ENCODE measurements at places on chromosomes 5 and 9.

DNA sequence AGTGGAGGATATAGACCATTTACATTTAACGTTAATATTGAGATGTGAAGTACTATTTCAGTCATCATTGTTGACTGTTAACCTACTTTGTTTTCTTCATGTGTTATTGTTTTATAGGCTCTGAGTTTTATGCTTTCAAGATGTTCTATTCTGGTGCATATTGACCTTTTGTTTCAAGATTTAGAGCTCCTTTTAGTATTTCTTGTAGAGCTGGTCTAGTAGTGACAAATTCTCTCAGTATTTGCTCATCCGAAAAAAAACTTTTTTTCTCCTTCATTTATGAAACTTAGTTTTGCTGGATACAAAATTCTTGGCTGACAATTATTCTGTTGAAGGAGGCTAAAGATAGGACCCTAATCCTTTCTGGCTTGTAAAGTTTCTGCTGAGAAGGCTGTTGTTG, 91.3 kb downstream of the INVS start:
- no peak for DNase-seq

DNA sequence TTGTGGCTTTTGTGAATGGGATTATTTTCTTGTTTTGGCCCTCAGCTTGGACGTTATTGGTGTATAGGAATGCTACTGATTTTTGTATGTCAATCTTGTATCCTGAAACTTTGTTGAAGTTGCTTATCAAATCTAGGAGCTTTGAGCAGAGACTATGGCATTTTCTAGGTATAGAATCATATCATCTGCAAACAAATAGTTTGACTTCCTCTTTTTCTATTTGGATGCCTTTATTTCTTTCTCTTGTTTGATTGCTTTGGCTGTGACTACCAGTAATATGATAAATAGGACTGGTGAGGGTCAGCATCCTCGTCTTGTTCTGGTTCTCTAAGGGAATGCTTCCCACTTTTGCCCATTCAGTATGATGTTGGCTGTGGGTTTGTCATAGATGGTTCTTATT, 24.7 kb downstream of the ITGA2 start:
- no peak for DNase-seq

- no peak for DNase-seq
Measured at GRCh38 chr9:126604059-126605055, 9.4 kb upstream of the LMX1B start.

DNA sequence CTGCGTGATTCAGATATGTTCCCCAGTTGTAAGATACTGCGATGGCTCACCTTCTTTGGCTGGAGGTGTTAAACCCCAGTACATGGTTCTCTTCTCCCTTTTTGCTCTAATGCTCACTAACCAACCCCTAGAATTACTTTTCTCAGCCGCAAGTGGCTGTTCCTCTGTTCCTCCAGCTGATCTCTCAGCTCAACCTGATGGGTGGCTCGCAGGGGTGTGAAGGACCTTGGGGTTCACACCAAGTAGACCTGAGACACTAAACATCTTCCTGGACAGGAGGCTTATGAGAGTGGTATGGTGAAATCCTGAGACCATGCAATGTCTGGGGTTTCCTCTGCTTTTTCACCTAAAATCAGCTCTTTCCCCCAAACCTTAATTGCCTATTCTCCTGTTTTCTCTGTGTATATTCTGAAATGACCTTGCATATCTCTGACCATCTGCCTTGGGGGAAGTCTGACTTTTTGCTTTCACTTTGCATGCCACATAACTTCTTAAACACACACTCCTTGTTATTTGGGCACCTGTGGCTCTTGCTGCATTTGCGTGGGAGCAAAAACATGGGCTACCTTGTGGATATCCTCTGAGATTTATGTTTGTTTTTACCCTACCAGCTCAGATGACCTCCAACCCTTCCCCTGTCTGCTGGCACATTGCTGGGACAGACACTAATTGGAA, 15.9 kb upstream of the IFNA14 start:
- no peak for DNase-seq

DNA sequence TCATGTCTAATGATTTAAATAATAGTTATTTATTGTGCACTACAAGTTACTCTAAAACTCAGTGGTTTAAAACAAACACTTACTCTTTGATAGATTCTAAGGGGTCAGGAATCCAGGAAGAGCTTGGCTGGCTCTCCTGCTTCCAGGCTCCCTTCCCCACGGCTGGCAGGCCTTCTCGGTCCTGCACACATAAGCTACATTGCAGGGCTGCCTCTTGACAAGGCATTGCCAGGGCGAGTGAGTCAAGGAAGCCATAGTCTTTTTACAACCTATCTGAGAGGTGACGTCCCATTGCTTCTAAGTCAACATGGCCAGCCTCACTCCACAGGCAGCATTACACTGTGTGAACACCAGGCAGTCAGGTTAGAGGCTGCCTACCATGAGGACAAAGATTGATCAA, 119.8 kb downstream of the AUH start:
- no peak for DNase-seq

DNA sequence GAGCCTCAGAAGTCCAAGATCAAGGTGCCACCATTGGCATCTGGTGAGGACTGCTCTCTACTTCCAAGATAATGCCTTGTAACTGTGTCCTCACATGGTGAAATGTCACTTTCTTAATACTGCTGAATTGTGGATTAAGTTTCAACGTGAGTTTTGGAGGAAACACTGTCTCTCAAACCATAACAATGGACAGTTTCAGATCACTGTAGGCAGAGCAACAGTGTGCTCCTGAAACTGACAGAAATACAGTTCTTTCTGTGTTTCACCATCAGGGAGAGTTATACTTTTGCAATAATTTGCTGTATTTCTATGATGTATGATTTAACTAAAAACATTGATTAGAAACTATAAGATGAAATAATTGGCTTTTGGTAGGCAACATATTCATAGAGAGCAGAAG, 1780.5 kb upstream of the CDH6 start:
- no peak for DNase-seq

DNA sequence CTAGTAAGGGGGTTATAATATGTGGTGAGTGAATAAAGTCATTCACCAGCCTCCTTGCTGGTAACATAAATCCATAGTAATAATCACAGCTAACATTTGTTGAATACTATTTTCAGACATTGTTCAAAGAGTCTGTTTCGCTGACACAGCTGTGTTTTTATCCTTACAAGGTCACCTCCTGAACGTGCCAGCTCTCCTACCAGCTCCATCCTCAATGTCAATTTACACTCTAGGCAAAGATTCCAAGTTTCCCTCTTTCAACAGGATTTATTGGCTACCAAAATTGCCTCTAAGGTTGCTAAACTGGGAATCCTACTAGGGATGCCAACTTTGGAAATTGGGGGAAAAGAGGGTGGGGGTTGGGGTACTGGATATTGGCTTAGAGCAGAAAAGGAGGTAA, 30.7 kb upstream of the SMC5 start:
- DNase-seq = no peak

GRCh38 chr9:19050637-19051591, 1.7 kb downstream of the RRAGA start:
- no peak for DNase-seq

GRCh38 chr9:94881940-94882339, 155.4 kb downstream of the AOPEP start:
- no peak for DNase-seq

- no peak for DNase-seq
Measured at GRCh38 chr9:19946441-19947109, 157.7 kb upstream of the SLC24A2 start.

- no peak for DNase-seq
Measured at GRCh38 chr9:4141296-4141695, 158.6 kb downstream of the GLIS3 start.

- DNase-seq = no peak
Measured at GRCh38 chr5:36237751-36238150, 4.0 kb downstream of the NADK2 start.

DNA sequence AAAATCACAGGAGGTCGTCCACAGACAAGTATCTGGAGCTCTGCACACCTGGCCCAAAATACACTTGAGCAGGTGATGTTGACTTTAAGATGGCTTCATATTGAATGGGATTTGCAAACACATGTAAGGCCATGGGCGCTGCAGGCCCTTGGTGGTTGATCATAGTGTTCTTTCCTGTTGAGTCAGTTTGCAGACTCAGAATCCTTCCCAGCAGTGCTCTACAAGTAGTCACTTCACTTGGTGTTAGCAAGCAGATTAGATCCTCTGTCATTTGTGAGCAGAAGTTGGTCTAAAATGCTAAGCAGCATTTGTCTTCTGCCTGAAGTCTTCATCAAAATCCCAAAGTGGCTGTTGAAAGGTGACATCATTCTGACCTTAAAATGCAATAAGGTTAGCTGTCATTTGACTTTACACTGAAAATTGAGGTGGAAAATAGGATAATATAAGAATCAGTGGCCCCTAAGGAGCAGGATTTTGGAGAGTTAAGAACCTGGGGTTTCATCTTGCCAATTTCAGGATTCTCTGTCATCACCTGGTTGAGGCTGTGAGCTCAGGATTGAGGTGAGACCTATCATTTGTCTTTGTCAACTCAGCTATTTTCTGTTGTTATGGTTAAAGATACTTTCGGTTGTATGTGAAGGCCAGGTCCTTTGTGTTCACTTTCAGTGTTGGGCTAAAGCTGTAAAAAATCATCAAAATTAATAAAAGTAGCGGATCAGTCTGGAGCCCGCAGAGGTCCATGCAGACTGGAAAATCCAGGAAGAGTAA, 114.5 kb downstream of the LRRC70 start:
- no peak for DNase-seq

- peak; percentile 3 for DNase-seq
Measured at GRCh38 chr9:131781069-131781468, 41.2 kb upstream of the RAPGEF1 start.

DNA sequence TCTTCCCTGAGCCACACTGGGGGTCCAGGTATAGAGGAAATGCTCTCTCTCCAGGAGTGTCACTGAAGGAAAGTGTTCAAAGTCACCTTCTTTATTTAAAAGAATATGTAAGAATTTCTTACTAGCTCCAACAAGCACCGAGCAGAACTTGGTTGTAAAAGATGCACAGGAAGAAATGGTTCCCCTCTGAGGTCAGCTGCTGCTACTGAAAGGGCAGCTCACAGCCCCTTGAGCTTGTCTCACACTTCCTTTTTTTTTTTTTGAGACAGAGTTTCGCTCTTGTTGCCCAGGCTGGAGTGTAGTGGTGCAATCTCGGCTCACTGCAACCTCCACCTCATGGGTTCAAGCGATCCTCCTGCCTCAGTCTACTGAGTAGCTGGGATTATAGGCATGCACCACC, 77.2 kb downstream of the PRRT1B start:
- no peak for DNase-seq

DNA sequence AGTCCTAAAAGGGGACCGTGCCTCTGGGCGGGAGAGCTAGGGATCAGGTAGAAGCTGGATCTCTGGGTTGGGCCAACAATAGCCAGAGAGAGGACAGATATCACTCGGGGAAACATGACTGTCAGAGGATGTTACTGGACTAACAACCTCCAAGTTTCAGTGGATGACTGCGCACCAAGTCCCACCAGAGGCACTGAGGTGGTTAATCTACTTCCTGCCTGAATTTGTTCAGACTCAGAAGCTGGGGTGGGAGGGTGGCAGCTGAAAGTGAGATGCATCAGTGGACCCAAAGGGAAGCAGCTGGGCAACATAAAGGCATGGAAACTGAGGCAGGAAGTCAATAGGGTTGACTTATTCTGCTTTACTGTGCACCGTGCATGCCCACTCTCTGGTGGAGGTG, 130.1 kb upstream of the SLC44A1 start:
- no peak for DNase-seq

GRCh38 chr5:172659909-172660628, 19.0 kb downstream of the NEURL1B start:
- DNase-seq = no peak

DNA sequence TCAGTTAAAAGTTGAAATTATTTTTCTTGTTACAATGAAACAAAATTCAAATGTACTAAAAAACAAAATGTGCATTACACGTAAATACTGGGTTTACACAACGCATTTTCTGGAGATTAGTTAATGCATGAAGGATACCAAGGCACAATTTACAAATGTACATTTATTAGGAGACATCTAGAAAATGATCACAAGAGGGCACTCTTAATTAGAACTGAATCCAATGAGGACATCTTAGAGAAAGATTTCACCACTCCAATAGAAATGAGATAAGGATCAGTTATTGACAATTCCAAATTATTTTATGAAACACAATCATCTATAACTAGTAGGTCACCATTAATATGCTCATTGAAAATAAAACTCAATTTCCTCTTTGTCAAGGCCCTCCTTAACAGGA, 36.6 kb upstream of the CDH12 start:
- DNase-seq = no peak

DNA sequence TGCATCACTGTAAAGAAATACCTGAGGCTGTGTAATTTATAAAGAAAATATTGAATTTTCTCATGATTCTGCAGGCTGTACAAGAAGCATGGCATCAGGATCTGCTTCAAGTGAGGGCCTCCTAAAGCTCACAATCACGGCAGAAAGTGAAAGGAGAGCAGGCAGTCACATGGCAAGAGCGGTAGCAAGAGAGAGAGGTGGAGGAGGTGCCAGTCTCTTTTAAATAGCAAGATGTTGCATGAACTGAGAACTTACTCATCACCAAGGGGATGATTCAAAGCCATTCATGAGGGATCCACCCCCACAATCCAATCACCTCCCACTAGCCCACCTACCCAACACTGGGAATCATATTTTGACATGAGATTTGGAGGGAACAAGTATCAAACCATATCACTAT, 184.5 kb upstream of the PAPPA start:
- DNase-seq = no peak

DNA sequence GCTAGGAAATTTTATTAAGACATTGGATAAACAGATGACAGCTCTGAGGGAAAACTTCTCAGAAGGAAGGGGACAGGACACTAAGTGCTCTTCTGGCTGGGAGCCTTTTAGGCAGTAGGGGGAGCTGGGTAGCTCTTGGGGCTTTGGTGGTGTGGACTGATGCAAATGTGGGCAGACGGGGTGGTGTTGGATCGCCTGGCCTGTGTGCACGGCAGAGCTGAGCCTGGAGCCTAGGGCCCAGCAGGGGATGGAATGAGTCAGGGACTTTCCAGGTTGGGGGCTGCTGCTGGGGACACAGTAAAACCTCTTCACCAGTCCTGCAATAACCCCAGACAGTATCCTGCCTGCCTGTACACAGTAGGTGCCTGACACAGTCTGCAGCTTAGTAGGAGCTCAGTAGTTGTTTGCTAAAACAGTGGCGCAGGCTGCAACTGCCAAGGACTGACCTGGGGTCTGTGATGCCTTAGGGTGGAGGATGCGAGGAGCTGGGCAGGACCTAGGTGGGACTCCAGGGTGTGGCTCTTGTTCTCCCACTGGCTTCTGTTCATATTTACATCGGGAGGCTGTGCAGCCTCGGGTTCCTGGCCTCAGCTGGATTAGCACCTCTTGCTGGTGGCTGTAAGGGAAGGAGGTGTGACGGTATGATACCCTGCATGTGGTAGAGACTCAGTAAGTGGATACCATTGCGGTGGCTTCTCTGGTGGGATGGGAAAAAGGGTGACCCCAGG, 83.8 kb downstream of the DAB2IP start:
- no peak for DNase-seq
